Ovary (tissue), 10 donors: ENCODE measurements at places on chromosomes 3 and 15. TPM values are rescaled to one million over a fixed set of nuclear protein-coding genes. Genes with fewer than 3 reads are reported as not detected.
A peak's percentile ranks its signal among the peaks of the same experiment; 100 is the strongest.

Gene TMEM158
- polyA plus RNA-seq: 3.2 TPM

Gene SPESP1
- polyA plus RNA-seq: 4.8 TPM

- no peak for DNase-seq
Observed at GRCh38 chr3:82011336-82011735, 249.9 kb upstream of the GBE1 start.

- no peak for DNase-seq
Observed at GRCh38 chr3:133799794-133800585, 5.6 kb upstream of the SRPRB start.

- DNase-seq: peak; percentile 20
Observed at GRCh38 chr3:116444819-116445310, 422 bp downstream of the LSAMP start.
